ENCODE measurements at places on chromosomes 2 and 18.

DNA sequence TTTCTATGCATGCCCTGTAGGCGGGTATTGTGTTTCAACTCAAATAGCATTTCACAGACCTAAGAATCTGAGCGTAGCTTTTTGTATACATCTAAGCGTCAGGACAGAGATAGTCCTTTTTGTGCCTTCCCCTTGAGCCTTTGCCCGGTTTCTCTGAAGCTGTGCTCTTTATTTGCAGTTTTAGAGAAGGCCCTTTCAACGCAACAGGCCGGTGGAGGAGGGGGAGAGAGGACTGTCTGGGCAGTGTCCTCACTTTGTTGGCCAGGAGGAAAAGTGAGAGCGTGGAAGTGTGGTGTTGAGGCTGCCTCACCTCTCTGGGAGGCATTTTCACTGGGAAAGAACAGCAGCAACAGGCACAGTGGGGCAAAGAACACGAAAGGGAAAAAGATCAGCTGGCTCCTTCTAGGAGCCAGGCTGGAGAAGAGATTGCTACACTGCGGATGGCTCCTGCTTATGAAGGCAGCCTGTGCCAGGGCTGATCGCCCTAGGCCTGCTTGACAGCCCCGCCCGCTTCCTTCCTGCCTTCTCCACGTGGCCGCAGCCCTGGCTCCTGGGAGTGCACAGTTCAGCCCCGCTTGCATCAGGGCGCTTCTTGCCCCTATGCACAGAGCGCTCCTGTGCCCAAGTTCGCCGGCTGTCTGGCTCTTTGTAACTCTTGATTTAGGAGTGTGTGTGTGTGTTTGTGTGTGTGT, 195.6 kb upstream of the POU3F3 start:
- peak; percentile 7 for DNase-seq

- no peak for DNase-seq
Observed at GRCh38 chr2:241770185-241770935, 6.3 kb upstream of the GAL3ST2 start.

GRCh38 chr18:64244571-64244970, 95.7 kb upstream of the LINC00305 start:
- DNase-seq = no peak

DNA sequence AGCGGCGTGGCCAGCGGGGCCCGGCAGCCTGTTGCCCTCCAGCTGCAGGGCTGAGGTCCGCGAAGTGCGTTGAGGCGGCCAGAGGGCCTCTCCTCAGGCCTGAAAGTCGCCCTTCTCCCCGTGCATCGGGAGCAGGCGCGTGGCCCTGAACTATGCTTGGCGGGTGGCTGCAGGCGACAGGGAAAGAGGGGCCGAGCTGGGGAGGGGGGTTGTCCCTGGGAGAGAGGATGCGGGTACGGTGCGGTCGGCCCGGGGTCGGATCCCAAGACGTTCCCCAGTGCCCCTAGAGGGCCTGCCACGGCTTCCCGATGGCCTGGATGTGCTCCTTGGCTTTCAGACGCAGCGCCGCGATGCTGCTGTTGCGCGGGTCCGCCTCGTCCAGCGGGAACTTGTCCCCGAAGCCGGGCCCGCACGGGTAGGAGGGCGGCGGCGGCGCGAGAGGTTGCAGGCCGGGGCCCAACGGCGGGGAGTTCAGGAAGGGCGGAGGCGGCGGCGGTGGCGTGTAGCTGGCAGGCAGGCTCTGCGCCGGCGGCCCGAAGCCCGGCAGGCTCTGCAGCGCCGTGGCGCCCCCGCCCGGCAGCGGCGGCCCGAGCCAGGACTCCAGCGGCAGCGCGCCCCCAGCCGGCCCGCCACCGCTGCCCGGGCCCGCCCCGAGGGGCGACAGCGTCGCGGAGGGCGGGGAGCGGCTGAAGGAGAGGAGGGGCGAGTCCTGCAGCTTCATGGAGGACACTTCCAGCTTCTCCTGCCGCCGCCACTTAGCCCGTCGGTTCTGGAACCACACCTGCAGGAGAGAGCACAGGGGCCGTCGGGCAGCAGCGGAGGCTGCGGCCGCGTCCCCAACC, 4.3 kb downstream of the RAX start:
- DNase-seq = peak; percentile 25

- no peak for DNase-seq
Observed at GRCh38 chr18:41353777-41354528, 601.1 kb upstream of the PIK3C3 start.
